ENCODE measurements at places on chromosomes 5 and 9. TPM values are rescaled to one million over a fixed set of nuclear protein-coding genes. Genes with fewer than 3 reads are reported as not detected.

The DDX4 gene
- 0.09 TPM for total RNA-seq

The DIAPH1 gene
- 228 TPM for total RNA-seq

The PTTG1 gene
- total RNA-seq, result 142 TPM

The SLC45A2 gene
- total RNA-seq, result not detected

The ACSL6 gene
- total RNA-seq, result 34.0 TPM

The GFI1B gene
- total RNA-seq, result not detected

The OLFM1 gene
- total RNA-seq, result 0.37 TPM

The PCDHGA10 gene
- total RNA-seq, result 0.34 TPM

The CEP72 gene
- 30.2 TPM for total RNA-seq

DNA sequence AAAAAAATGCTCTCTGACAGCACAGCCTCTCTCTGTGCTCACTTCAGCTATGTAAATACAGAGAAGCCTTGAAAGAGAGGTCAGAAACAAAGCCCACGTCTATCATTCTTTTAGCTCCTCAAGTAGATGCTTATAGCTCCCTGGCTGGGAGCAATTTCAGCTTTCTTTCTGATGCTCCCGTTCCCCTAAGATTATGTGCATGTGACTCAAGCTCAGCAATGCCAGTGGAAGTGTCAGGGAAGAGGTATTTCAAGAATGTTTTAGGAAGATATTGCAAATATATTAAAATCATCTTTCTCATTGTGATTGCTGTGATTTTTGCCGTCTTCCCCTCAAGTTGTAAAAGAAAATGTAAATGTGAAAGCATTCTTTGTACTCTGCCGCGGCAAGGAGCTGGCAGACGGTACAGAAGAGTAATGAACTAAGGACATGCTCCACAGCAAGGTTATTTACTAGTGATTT, 1353.7 kb upstream of the ACO1 start:
- H3K27me3 ChIP-seq, result no peaks in the 10 kb centered on the region
- H3K4me3 ChIP-seq, result no peak overlapping the region
- no peak overlapping the region for H3K27ac ChIP-seq
- peaks cover 4% of the 10 kb centered on the region for H3K4me1 ChIP-seq

DNA sequence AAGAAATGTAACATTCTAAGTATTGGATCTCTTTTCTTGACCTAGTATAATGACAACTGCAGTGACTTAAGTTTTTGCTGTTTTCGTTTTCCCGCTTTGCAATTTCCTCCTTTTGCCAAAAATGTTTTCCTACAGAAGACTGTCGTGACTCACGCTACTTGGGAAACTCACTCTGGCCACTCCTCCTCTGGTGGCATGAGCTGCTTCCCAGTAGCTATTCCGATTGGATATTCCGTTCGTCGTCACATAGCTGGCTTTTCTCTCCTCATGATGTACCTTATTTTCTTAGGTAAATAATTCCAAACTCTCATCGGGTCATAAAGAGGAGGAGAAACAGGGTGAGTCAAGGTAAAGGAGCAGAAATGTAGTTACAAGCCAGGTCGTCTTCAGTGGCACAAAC, 64.9 kb downstream of the GOLPH3 start:
- no peaks in the 10 kb centered on the region for H3K27me3 ChIP-seq
- H3K4me3 ChIP-seq, result no peak overlapping the region
- DNase-seq, result no peak
- peaks cover 7% of the 10 kb centered on the region for H3K4me1 ChIP-seq
- no peak overlapping the region for H3K27ac ChIP-seq
- H3K36me3 ChIP-seq, result peaks cover 54% of the 10 kb centered on the region

GRCh38 chr9:68966496-68966944, 47.4 kb downstream of the PRKACG start:
- peaks cover 31% of the 10 kb centered on the region for H3K4me1 ChIP-seq
- no peak overlapping the region for H3K4me3 ChIP-seq
- peaks cover 72% of the 10 kb centered on the region for H3K36me3 ChIP-seq
- DNase-seq, result no peak
- no peaks in the 10 kb centered on the region for H3K27me3 ChIP-seq

DNA sequence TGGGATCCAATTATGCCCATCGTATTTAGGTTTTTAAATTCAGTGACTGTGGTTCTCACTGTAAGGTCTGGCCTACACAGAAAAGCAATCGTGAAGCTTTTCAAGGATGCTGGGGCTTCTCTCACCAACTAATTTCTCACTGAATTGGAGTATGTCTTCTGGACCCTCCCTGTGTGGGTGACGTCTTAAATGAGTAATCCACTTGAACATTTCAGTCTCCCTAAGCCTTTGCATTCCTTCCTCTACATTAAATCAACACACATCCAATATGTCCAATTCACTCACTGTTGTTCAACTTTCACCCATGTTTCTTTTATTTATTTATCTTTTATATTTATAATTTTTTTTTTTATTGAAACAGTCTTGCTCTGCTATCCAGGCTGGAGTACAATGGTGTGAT, 12.5 kb upstream of the BTF3 start:
- peaks cover 26% of the 10 kb centered on the region for H3K27me3 ChIP-seq
- no peaks in the 10 kb centered on the region for H3K36me3 ChIP-seq
- H3K4me3 ChIP-seq, result no peak overlapping the region
- no peak for DNase-seq
- H3K4me1 ChIP-seq, result no peaks in the 10 kb centered on the region

- H3K27ac ChIP-seq, result no peak overlapping the region
- no peaks in the 10 kb centered on the region for H3K4me1 ChIP-seq
- H3K4me3 ChIP-seq, result no peak overlapping the region
- H3K36me3 ChIP-seq, result no peaks in the 10 kb centered on the region
- peaks cover 6% of the 10 kb centered on the region for H3K27me3 ChIP-seq
- no peak for DNase-seq
Measured at GRCh38 chr5:160171666-160172065, 52.4 kb upstream of the PWWP2A start.

- no peak overlapping the region for H3K27ac ChIP-seq
- no peaks in the 10 kb centered on the region for H3K36me3 ChIP-seq
- DNase-seq, result no peak
- H3K27me3 ChIP-seq, result peaks cover 64% of the 10 kb centered on the region
Measured at GRCh38 chr9:89902450-89903140, 297.8 kb downstream of the GADD45G start.

GRCh38 chr9:81682797-81683196, 6.5 kb downstream of the TLE1 start:
- H3K27ac ChIP-seq, result no peak overlapping the region
- no peaks in the 10 kb centered on the region for H3K36me3 ChIP-seq
- H3K4me1 ChIP-seq, result peaks cover 7% of the 10 kb centered on the region
- DNase-seq, result no peak

DNA sequence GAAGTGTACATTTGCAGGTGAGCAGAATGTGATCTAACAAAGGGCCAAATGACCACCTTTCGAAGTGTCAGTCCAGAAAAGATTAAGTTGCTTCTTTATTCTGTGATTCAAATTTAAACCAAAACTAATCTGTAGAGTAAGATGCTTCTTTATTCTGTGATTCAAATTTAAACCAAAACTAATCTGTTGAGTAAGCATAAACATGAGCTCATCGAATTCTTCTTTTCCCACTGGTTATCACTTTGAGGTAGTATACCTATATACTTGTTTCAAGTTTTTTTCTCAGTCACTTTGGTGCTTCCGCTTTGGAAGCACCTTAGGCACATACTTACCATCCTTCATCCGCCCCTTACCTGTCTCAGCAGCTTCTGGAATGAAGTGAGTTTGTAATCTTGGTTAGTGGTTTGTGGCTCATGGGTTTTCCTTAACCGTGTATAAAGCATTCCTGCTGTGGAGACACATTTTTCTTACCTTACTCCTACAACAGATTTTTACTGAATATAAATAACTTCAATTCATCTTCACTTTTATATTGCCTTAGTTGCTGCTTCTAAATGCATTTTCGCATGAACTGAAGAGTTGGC, 40.7 kb upstream of the CTXN3 start:
- no peaks in the 10 kb centered on the region for H3K4me1 ChIP-seq
- peaks cover 19% of the 10 kb centered on the region for H3K27me3 ChIP-seq
- no peaks in the 10 kb centered on the region for H3K36me3 ChIP-seq

- no peak for DNase-seq
- H3K4me1 ChIP-seq, result peaks cover 22% of the 10 kb centered on the region
- H3K4me3 ChIP-seq, result no peak overlapping the region
- no peaks in the 10 kb centered on the region for H3K27me3 ChIP-seq
- peaks cover 83% of the 10 kb centered on the region for H3K36me3 ChIP-seq
Measured at GRCh38 chr5:169731221-169731620, 94.1 kb downstream of the DOCK2 start.

- peaks cover 10% of the 10 kb centered on the region for H3K36me3 ChIP-seq
- no peak overlapping the region for H3K4me3 ChIP-seq
- H3K27me3 ChIP-seq, result no peaks in the 10 kb centered on the region
- DNase-seq, result no peak
- H3K27ac ChIP-seq, result no peak overlapping the region
Measured at GRCh38 chr5:82010696-82011095, 38.9 kb downstream of the ATG10 start.

DNA sequence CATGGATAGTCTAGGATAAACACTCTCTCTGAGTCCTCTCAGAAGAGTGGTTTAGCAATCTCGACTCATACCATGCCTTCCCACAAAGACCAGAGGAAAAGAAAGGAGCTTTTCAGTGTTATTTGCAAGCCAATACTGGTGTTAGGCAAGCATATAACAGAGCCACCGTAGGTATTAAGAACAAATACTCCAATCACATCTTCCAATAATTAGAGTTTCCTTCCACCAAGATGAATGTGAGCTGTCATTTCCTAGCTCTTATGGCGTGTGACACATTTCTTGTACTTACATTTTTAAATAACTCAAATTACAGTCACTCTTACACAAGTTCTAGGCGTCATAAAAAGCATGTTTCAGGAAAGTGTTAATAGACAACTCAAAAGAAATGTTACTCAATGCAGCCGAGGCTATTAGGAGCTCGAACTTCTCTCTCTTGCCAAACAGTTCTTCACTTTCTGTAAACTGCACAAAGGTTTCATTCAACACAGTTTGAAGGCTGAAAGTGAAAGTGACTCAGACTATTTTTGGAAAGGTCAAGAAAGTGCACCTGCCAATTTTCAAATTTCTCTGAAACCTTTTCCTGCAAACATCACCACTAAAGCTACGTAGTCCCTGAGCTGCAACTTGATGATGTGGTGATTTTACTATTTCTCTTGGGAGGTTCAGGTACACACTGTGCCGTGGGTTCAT, 153.8 kb downstream of the AUH start:
- H3K36me3 ChIP-seq, result peaks cover 59% of the 10 kb centered on the region
- peaks cover 67% of the 10 kb centered on the region for H3K4me1 ChIP-seq
- H3K27ac ChIP-seq, result peak overlapping the region; percentile 93
- no peak for DNase-seq
- H3K27me3 ChIP-seq, result no peaks in the 10 kb centered on the region

DNA sequence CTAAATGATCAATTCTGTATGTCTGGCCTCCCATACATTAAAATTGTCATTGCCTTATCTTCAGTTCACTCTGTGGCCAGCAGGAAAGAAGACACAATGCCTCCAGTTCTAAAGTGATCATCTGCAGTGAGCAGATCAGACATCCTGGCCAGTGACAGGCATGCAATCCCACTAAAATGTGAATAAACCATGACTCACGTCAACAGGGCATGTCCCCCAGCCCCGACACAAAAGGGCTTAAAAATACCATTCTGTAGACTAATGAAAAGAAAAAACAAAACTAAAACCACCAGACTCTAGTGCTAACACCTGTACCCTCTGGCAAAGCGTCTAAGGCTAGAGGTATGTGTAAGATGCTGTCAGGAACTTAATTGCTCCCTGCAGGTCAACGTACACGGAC, 38.5 kb downstream of the DDX31 start:
- H3K27me3 ChIP-seq, result no peaks in the 10 kb centered on the region
- H3K27ac ChIP-seq, result no peak overlapping the region
- H3K36me3 ChIP-seq, result peaks cover 55% of the 10 kb centered on the region
- no peak for DNase-seq
- H3K4me1 ChIP-seq, result peaks cover 6% of the 10 kb centered on the region

- no peak for DNase-seq
- H3K27me3 ChIP-seq, result no peaks in the 10 kb centered on the region
- H3K4me3 ChIP-seq, result no peak overlapping the region
- peaks cover 55% of the 10 kb centered on the region for H3K36me3 ChIP-seq
Measured at GRCh38 chr5:143056339-143056704, 286.1 kb downstream of the ARHGAP26 start.

DNA sequence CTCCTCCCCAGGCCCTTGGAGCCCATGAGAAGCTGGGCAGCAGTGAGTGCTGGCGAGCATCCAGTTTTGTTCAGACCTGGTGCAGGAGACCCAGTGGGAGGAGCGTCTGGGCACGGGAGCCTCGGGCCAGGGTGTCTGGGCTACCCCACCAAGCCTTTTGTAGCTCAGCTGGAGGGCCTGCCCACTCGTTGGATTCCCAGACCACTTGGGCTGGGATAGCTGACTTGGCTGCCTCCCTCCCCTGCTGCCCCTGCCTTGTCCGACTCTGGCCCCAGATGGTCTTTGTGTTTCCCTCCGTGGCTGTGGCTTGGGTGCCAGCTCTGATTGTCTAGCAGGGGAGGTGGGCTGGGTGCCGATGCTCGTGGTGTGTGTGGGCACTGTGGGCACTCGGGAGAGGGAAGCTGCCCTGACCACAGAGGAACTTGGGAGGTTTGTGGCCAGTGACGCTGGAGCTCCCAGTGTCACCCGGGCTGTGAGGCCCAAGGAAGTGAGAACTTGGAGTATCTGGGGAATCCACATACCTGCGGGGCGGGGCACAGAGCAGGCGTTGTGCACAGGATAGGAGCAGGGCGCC, 47.3 kb downstream of the WNK2 start:
- no peak overlapping the region for H3K4me3 ChIP-seq
- DNase-seq, result no peak
- H3K27ac ChIP-seq, result no peak overlapping the region

- H3K4me1 ChIP-seq, result no peaks in the 10 kb centered on the region
- H3K27ac ChIP-seq, result no peak overlapping the region
- H3K36me3 ChIP-seq, result no peaks in the 10 kb centered on the region
- H3K27me3 ChIP-seq, result peaks cover 5% of the 10 kb centered on the region
- peak; percentile 57 for DNase-seq
Measured at GRCh38 chr5:176573564-176574296, 24.6 kb downstream of the CDHR2 start.

DNA sequence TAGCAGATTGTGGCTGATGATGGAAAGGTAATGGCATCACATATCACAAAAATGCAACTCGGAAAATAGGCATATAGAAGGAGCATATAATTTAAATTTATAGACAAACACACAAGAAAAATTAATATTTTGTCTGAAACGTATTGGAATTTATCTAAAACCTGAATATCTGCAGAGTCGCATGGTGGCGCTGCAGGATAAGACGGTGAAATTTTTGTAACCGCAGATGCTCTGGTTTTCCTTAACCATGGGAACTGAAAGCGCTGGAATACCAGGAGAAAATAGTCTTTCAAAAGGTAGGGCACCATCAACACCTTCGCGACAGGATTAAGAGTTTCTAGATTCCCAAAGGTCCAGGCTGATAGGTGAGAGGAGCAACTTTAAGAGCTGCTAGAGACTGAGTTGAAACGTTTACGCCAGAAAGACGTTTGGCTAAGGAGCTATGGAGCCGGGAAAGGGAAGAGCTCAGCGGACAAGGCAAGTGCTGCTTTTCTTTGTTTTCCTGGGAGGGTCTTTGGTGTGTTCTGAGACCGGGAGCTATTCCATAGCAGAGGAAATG, 11.0 kb upstream of the PCDHB15 start:
- no peak overlapping the region for H3K27ac ChIP-seq
- no peak for DNase-seq
- no peaks in the 10 kb centered on the region for H3K27me3 ChIP-seq
- H3K36me3 ChIP-seq, result peaks cover 2% of the 10 kb centered on the region
- H3K4me1 ChIP-seq, result no peaks in the 10 kb centered on the region

- no peak for DNase-seq
- H3K4me3 ChIP-seq, result no peak overlapping the region
- no peaks in the 10 kb centered on the region for H3K36me3 ChIP-seq
- no peaks in the 10 kb centered on the region for H3K4me1 ChIP-seq
Measured at GRCh38 chr5:42666869-42667268, 89.7 kb upstream of the CCDC152 start.
